D721Med (cell line): ENCODE measurements at places on chromosomes 3 and 15.

DNA sequence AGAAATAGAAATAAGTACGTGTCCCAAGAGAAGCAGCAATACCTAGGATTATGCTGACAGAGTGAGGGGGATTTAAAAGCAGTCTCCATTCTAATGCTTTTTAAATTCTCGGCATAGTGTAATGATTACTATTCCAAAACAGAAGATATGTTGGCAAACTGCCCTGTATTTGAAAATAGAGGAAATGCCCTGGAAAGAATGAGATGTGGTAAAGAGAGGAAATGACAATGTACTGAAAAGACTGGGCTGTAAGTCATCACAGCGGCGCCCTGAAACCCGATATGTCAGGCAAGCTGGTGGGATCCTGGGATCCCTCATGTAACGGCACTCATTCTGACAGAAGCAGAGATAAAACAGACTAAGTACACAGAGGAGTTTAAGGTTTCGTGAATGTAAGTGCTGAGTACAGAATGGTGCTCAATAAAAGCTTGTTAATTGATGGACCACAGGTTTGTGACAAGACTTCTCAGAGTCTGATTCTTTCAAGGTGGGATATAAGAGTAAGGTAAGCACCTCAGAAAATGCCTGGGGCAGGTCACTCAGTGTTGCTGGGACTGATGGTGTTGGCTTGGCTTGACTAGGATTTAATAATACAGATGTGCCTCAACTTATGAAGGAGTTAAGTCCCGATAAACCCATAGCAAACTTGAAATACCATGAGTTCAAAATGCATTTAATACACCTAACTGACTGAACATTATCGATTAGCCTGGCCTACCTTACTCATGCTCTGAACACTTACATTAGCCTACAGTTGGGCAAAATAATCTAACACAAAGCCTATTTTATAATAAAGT is 91.4 kb downstream of the NFKBIZ start:
- no peak for DNase-seq

GRCh38 chr3:182092662-182093262 is 381.0 kb downstream of the SOX2 start:
- DNase-seq, result no peak

- no peak for DNase-seq
Observed at GRCh38 chr3:172478116-172478515, 29.9 kb upstream of the GHSR start.

- DNase-seq, result no peak
Observed at GRCh38 chr15:35206060-35206675, 121.1 kb upstream of the NANOGP8 start.

GRCh38 chr15:88400084-88400483 is 67.1 kb downstream of the MRPL46 start:
- no peak for DNase-seq

DNA sequence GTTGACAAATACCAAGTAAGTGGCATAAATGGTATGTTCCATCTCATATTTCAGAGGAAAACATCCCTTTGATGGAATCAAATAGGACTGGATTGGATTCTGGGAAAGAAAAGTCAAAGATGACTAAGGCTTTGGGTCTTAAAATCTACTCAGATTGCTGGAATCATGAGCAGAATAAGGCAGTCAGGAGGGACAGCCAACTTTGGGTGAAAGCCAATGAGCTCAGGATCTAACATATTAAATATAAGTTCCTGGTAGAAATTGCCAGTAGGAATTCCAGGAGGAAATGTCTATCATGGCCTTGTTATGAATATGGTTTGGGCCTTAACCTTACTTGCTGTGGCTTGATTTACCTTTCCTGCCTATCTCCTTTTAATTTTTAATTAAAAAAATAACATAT is 55.3 kb downstream of the ISL2 start:
- DNase-seq, result no peak

DNA sequence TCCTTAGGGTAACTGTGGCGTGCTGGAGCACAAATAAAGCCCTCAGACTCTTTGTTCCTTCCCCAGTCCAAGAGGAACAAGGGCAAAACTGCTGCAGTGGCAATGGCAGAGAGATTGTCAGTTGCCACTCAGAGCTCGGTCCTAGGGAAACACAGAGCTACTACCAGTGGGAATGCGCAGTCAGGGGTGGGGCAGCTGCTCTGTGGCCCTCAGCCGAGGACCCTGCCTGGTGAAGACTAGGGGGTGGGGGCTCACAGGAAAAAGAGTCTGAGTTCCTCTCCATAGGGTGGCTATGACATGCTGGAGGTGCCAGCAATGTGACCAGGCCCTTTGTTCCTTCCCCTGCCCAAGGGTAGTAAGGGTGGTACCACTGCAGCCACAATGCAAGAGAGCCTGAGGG is 43.8 kb downstream of the TMCO5A start:
- DNase-seq, result no peak

GRCh38 chr3:44576613-44577012 is 8.2 kb upstream of the ZNF660 start:
- no peak for DNase-seq

- no peak for DNase-seq
Observed at GRCh38 chr3:150147776-150148175, 177.1 kb upstream of the PFN2 start.

DNA sequence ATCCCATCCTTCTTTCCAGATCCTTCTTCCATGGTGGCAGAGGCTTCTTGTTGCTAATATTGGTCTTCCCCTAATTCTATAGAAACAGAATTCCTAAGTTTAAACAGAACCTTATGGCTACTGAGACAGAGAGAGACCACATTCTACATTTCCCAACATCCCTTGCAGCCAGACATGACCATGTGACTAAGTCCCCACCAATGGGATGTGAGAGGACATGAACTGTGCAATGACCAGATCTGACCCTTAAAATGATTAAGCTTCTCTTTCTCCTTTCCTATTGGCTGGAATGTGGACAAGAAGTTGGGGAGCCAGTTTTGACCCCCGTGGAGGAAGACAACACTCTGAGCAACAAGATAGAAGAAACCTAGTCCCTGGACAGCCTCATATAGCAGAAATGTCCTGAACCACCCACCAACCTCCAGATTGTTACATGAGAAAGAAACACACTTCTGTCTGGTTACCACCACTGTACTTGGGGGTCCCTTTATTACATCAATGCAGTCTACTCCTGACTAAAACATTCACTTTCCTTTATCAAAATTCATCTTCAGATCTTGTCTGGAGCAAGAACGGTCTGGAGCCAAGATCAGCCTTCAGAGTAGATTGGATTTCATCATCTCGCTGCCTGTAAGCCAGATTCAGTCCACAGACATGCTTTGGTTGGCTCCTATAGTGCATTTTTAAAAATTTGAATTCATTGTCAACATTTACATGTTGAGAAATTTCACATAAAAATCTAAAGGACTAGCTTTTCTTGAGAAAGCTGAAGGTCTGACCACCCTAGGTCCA is 183.9 kb downstream of the SHQ1 start:
- no peak for DNase-seq

- no peak for DNase-seq
Observed at GRCh38 chr3:52109611-52110301, 44.5 kb downstream of the POC1A start.

DNA sequence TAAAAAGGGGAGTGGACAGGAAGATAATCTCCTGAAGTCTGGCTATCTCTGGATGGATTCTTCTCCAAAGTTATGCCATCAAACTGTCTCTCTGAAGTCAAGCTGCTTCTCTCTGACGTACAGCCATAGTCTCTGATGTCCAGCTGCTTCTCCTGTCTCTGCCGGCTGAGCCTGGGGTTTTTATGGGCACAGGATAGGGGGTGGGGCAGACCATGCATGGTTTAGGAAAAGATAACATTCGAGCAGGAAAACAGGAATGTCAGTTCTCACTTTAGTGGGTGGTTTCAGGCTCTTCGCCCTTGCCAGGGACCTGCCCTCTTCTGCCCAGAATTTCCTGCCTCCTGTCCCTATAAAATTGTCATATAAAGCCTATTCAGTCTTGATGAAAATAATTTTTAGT is 110.9 kb upstream of the ROBO1 start:
- DNase-seq, result no peak

DNA sequence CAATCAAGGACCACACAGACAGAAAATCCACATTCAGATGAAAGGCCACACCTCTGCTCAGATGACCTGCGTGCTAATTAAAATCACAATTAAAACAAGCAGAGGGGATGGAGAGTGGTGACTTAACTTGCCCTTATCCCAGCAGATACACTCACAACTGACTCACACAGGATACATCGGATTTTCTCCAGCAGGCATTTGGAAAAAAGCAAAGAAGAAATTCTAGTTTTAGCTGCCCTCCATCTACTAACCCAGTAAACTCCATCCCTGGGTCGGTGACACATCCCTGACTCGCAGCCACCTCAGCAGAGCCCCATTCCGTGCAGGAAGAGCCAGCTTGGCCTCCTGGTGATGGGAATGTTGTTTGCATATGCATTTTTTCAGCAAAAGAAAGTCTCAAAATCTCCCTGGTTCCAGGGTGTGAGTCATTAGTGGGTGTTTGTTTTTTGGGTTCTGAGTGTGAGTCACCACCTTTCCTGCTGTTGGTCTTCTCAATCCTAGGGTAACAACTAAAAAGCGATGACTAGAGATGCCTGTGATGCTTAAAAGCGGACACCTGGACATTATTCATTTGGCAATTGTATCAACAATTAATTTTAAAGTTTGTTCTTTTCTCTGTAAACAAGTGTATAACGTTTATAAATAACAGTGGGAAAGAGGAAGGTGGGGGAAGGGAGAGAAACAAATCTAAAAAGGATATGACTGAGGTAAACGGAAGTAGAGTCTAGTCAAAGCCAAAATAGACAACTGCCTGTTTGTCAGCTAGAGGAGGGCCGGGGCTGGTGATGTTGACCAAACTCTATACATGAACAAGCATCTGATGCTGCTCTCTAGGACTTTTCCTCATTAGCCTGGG is 49.8 kb upstream of the SLC4A7 start:
- no peak for DNase-seq

DNA sequence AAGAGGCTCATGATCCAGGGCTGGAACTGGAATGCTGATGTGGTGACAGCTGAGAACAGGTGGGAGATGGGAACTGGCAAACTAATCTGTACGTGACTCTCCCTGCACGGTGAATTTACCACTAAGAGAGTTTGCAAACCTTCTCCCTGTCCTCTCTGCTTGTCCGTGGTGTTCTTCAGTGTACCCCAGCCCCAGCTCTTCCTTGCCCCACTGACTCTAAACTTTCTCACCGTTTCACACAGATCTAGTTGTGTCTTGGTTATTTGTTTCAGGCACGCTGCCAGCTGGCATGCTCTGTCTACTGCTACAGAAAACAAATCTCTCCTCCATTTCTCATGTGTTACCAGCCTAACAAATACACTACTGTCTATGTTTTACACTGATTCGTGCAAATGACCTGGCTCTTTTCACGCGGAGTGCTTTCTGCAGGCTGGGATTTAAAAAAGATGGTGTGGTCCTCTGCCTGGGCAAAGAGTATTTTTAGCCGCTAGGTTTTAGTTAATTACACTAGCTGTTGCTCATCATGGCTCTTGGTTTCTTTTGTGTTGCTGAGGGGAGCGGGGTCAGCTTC is 192.7 kb upstream of the LRIG1 start:
- DNase-seq, result no peak

- no peak for DNase-seq
Observed at GRCh38 chr3:111605018-111605417, 9.9 kb upstream of the ZBED2 start.

DNA sequence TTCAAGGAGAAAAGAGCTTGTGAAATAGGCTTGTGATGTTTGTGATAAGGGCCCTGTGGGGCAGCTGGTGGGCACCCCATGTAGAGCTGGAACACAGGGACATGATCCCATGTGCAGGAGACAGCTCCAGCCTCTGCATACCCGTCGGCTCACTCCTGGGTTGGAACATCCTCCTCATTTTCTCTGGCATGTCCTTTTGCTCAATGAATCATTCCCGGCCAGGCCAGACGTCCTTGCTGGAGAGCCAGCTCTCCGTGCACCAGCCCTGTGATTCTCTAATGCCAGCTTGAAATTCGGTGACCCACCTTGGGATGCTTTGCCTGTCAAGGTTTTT is 77.3 kb downstream of the SMAD3 start:
- no peak for DNase-seq

DNA sequence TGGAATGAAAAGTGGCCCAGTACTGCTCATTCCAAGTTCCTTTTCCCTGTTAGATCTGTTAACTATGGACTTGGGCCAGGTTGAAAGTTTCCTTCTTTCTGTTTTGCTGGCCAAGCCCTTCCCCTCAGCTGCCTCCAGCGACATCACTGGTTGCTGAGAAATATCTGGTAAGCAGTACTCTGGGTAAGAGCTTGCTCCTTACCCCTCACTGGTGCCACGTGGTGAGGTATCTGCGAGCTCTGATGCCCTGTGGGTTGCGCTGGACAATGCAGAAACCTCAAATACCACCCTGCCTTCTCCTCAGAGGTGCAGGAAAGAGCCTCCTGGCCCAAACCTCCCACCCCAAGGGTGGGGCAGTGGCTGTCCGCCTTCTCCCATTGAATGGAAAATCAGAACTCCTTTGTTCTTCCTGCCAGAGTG is 42.9 kb upstream of the APH1B start:
- DNase-seq, result no peak

- no peak for DNase-seq
Observed at GRCh38 chr3:149658744-149659497, 1.1 kb upstream of the WWTR1 start.

GRCh38 chr3:35187908-35188307 is 451.4 kb upstream of the ARPP21 start:
- no peak for DNase-seq

DNA sequence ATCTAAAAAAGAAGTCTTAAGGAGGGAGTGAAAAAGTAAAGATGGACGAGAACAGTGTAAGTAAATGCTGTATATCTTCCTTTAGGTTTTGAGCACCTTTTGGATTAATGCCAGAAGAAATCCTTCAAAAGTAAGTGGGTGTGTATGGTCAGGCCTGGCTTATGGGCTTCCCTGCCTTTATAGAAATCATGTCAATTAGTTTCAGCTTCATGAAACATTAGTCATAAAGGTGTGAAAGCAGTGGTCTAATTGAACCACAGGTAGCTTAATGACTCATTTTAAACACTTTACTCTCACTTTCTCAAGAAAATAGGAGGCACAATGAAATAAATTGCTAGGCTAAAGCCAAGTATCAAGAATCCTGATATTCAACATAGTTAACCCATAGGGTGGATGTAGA is 467.4 kb upstream of the DPPA4 start:
- no peak for DNase-seq

DNA sequence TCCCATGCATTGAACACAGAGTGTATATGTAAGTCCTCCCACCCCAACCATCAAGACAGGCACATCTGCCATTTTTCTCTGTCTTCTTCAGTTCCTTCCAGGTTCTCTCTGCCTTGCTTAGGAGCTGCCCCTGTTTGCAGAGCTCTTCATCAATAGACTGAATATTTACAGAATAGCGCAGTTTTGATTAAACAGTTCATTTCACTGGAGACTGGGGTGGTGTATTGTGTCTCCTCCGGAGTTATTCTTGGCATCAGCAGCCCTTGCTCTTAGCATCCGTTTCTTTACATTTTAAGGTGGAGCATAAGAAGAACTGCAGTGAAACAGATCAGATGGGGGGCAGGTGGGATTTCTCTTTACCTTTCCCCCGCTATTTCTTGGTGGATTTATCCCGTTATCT is 87.7 kb downstream of the LIPC start:
- DNase-seq, result no peak

DNA sequence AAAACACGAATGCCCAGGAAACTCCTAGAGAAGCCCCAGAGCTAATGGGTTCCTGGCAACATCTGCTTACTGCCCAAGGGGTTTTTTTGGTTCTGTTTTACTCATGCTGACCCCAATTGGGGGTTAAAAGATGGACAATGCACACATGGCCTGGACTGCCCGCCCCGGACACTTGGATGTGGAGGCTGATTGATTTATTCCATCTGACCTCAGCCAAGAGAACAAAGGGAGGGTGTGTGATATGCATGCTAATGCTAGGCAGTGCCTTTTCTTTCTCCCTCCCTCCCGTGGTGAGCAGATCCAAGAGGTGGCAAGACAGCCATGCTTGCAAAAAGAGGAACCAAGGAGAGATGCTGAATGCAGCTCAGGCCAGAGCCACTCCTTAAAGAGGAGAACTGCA is 3.3 kb upstream of the LRTM1 start:
- DNase-seq, result no peak
